ENCODE measurements at places on chromosomes 3 and 15.

- DNase-seq: no peak
These were observed 7.2 kb downstream of the SH3BP5 start for GRCh38 chr3:15325228-15325627.

DNA sequence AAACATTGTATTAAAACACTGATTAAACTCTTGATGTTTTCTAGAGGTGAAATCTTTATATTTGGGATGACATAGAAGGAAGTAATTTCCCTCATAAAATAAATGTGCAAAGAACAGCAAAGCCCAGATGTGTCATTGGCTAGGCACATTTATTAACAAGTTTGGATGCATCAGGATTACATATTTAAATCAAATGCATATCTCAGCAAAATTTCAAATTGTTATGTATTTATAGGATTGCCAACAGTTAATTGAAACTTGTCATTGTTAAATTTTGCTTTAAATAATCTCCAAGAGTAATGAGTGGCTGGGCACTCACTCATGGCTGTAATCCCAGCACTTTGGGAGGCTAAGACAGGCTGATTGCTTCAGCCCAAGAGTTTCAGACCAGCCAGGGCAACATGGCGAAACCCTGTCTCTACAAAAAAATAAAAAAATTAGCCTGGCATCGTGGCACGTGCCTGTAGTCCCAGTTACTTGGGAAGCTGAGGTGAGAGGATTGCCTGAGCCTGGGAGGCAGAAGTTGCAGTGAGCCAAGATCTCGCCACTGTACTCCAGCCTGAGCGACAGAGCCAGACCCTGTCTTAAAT, 28.2 kb downstream of the ARIH1 start:
- no peak for DNase-seq

GRCh38 chr3:10547841-10548783, 42.7 kb upstream of the ATP2B2 start:
- no peak for DNase-seq

- DNase-seq: no peak
These were observed 107.7 kb upstream of the RAD18 start for GRCh38 chr3:9070961-9071360.

DNA sequence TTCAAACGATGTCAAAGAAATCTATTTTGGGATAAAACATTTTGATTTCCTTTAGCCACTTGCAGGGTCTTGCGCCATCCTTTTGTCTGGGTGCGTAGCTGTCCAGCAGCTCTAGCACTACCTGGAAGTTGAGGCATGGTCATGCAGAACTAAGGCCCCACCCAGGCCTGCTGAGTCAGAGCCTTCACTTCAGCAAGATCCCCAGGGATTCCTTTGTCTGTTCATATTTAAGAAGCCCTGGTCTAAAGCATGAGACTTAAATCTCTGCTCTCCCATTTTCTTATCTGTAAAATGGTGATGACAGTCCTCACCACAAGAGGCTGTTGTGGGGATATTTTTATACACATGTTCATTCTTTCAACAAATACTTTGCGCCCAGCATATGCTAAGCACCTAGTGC, 99.0 kb upstream of the CTDSPL start:
- no peak for DNase-seq

DNA sequence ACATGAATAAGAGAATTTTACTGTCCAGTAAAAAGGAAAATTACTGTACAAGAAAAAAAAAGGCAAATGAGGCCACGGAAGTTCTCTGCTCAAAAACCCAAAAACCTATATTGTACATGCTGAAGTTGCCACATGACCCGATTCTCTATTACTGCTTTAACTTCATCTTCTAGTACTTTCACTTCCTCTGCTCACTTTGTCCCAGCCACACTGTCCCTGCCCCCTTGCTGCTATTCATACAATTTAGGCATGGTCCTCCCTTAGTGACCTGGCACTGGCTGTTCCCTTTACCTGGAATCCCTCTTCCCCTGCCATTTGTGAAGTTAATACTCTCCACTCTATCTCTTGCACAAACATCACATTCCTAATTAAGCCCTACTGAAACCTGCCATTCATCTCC, 457.4 kb downstream of the MAGI1 start:
- DNase-seq: no peak

DNA sequence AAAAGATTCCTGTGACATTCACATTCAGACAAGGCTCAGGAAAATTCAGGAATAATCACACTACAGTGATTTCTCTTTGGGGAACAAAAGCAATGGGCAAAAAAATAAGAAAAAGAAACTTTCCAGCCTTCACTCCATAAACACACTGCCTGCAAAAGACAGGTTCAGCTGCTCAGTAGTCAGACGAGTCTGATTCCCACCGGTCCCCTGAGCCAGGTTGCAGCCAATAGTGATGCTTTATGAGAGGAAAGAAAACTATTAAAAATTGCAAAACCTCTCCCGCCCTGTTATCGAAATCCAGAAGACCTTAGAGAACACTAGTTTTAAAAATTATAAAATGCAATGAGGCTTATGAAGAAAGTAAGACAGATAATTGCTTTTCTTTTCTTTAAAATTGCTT, 8.5 kb downstream of the PLCH1 start:
- no peak for DNase-seq

DNA sequence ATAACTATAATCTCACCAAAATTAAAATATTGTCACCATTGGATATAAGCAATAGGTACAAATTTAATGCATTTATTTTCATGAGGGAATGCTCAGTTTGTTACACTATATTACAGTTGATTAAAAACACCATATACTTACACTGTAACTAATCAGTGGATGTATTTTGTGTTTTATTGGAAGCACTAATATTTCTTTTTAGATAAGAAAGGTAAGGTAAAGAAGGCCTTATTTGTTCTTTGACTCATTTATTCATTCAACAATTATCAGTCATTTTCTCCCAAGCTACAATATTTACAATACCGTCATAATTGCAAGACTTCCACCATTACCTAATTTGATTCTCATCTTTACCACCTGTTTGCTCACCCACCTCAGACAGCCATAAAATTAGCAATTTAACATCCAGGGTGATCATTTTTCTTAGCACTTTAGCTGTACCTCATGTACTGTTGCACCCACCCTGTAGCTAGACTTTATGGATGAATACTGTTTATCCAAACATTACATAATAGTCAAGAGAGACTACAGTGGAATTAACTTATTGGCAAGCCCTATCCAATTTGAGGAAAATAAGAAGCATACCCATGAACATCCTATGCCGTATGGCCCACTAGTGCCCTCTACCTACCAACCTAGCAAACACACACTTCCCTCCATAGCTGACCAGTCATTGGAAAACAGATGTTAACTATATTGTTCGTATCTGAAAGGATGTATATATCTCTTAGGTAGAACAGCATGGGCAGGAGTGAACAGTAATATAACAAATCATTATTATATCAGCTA, 229.6 kb downstream of the BBX start:
- DNase-seq: no peak

DNA sequence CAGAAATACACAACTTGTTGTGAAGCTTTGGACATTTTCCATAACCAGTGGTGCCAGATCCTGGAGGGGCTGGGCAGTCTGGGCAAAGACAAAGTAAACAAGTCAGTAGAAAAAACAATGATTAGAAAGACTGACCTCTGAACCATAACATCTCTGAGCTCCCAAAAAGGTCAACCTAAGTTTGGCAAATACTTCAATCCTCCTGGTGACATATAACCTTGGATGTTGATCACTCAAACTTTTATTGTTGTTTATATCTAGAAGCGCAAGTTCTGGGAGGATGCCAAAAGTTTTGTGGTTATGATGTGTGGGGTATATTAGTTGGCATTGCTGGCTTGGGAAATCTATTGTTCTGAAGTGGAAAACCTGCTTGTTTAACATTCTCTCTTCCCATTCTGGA, 257.7 kb downstream of the DIPK2A start:
- no peak for DNase-seq

DNA sequence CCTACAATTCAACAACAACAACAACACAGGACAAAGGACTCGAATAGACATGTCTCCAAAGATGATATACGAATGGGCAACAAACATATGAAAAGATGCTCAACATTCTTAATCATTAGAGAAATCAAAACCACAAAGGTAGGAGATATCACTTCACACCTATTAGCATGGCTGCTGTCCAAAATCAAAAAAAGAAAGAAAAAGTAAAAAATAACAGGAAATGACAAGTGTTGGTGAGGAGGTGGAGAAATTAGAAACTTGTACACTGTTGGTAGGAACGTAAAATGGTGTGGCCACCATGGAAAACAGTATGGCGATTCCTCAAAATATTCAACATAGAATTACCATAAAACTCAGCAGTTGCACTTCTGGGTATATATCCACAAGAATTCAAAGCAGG, 312.3 kb upstream of the STT3B start:
- no peak for DNase-seq

DNA sequence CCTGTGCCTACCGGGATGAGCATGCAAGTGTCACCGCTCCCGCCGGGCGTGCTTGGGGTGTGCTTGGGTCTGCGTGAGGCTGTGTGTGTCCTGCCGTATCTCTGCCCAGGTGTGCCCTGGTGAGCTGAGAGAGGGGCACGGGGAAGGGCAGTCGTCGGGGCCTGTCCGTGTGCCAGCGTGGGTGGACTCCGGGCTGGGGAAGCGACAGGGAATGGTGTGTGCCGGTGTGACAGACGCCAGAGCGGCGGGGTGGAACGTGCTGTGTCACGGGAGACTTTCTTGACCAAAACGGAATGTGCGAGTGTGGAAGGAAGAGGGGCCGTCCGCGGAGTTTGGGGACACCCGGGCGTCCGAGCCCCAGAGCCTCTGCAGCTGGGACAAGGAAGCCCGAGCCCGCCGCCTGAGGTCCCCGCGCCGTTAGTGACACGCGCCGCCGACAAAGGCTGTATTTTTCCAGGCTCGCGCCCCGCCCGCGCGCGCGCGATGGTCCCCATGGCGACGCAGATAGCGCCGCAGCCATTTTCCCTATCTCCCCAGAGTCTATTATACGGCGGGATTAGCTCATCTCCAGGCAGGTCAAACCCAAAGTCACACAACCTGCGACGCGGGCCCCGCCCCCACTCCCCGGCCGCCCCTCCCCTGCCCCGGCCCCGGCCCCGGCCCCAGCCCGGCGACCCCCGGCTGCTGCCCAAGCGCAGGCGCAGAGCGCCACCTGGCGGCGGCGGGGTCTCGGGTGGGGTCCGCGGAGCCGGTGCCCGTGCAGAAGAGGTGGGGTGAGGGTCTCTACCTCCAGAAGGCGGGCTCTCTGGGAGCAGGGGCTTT, 4.5 kb upstream of the GATA2 start:
- peak; percentile 51 for DNase-seq

DNA sequence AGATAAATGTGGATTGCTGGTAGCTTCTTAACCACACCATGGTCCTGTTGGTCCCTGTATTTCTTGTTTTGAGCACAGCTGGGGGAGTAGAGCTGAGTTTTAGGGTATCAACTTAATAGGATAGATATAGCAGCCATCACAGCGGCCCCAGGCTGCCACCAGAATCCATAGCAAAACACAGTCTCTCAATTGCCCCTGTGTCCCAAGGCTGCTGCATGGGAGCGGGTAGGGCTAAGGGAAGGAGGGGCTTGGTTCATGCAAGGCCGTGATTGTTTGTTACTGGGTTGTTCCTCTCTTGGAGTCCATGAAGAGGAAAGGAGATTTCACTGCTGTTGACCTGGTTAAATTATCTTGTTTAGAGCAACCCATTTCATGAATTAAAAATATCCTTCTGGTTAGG, 22.1 kb downstream of the ARNT2 start:
- DNase-seq: peak; percentile 62

DNA sequence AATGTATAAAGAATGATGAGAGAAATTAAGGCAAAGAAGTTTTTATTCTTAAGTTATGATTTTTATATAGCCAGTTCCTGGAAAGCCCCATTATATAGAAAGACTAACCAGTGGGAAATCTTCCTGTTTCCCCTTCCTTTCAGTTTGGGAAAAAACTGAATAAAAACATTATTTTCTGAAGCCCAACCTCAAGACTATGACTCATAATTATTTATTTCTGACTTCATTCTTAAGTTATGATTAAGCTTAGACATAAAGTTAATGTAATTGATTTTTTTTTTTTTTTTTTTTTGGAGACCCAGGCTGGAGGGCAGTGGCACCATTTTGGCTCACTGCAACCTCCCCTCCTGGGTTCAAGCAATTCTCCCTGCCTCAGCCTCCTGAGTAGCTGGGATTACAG, 55.8 kb downstream of the TRPC1 start:
- no peak for DNase-seq

DNA sequence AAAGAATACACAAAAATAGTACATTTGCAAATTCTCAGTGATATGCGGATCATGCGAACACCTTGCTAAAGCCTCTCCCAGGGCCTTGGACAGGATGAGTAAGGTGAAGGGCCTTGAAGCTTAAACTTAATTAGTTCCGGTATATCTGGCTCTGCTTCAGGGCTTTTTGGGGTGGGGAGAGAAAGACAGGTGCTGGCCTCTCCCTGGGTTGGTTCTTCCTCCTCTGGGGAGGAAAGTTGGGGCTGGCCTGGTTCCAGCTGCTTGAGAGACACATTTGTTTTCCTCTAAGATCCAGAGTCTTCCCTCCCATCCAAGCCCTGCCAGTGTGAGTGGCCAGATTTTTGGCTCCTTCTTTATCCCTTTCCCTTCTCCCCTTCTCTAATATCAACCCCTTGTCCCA, 64.7 kb upstream of the EPHB3 start:
- no peak for DNase-seq

DNA sequence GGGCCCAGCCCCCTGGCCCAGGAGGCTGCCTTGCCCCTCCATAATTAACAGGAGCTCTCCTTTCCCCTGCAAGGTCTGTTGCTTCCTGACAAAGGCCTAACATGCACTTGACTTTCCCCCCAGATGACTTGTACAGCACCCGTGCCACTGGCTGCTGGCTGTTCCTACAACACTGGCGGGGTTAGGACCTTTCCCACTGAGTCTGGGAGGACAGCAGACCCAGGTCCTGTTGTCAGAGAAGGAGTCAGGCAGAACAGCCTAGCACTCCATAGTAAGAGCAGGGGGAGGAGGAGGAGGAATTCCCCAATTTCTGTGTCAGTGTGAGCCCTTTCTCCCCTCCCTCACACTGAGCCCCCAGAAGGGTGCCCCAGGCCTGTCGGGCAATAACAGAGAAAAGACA, 99.2 kb downstream of the CORO2B start:
- DNase-seq: no peak

DNA sequence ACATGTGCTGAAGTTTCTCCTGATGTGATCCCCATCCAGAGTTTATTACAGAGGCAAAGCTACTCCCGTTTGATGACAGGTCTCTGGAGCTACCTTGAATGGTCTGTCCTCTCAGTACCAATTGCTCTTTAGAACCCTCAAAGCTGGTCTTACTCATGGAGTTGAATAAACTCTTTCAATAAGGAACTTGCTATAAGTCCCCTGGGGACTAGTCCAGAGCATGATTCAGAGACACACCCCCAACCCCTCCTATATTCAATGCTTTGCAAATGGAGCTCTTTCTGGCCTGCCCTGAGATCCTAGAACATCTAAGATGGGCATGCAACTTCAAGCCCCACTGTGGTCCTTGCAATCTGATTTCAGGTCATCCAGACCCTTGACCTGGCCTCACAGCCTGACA, 23.9 kb upstream of the TPM1 start:
- no peak for DNase-seq

DNA sequence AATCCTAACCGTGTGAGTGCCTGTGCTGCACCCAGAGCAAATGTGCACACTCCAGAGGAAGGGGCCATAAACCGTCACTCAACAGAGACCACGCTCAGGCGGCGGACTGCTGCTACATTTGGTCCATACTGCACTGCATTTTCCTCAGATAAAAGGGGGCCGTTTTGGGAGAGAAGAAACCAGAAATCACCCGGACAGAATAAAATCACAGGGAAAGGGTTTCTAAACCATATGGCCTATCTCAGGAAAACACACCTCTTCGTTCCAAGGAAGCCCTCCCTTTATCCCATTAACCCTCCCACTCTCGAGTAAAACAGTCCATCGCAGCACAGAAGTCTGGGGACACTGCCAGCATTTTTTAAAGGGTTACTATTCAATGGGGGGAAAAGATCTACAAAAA, 7.6 kb downstream of the IL17RD start:
- no peak for DNase-seq

All from caudate nucleus (tissue), 63 donors.